A549 treated with DMSO at 1 μM for 4 hours (cell line): ENCODE measurements at places on chromosomes 12 and 14. TPM values are rescaled to one million over a fixed set of nuclear protein-coding genes. Genes with fewer than 3 reads are reported as not detected.

The LMNTD1 gene
- not detected in 5 replicates for total RNA-seq

The VASH1 gene
- 3.8 to 5.0 TPM (median 4.0 TPM) in 5 replicates for total RNA-seq

The AICDA gene
- total RNA-seq, result 0.03 to 0.26 TPM (median 0.05 TPM) in 5 replicates

The GTF2A1 gene
- total RNA-seq, result 12.4 to 18.8 TPM (median 16.8 TPM) in 5 replicates

The TAS2R30 gene
- not detected in 5 replicates for total RNA-seq

The MAGOHB gene
- 48.3 to 56.6 TPM (median 52.1 TPM) in 5 replicates for total RNA-seq

The RPS6KA5 gene
- 2.6 to 4.4 TPM (median 3.8 TPM) in 5 replicates for total RNA-seq

The CLEC4E gene
- total RNA-seq, result 0.37 to 0.74 TPM (median 0.41 TPM) in 5 replicates

The TAS2R14 gene
- 0.27 to 0.94 TPM (median 0.63 TPM) in 5 replicates for total RNA-seq

The KRT71 gene
- total RNA-seq, result not detected in 5 replicates

The RHOJ gene
- not detected in 5 replicates for total RNA-seq

The LPAR5 gene
- total RNA-seq, result 0.38 to 0.71 TPM (median 0.53 TPM) in 5 replicates

The SLC2A14 gene
- total RNA-seq, result 0.05 to 0.34 TPM in 2 of 5 replicates, not detected in the others

The PRR4 gene
- total RNA-seq, result 1.6 to 3.5 TPM (median 3.1 TPM) in 5 replicates

The SYCP3 gene
- 0.12 to 0.14 TPM in 2 of 5 replicates, not detected in the others for total RNA-seq

The TCL1B gene
- not detected in 5 replicates for total RNA-seq
